Stomach (tissue), 19 donors: ENCODE measurements at places on chromosomes 16 and 17.

DNA sequence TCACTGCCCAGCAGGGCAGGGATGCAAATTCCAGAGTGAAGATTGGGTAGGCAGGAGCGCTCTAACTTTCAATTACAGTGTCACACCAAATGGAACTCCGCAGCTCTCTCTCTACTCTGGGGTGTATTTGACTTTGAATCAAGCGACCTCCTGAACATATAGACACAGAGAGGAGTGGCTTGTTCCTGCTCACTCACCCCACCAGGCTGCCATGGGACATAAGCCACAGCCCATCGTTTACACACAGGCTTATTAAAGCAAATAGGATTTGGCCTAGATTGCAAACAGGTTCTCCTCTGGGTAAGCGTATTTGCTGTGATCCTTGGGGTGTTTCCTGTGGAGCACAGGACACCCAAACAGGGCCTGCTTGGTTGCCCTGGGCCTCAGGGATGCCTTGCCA is 281.6 kb upstream of the CCL2 start:
- DNase-seq: peak; percentile 57

DNA sequence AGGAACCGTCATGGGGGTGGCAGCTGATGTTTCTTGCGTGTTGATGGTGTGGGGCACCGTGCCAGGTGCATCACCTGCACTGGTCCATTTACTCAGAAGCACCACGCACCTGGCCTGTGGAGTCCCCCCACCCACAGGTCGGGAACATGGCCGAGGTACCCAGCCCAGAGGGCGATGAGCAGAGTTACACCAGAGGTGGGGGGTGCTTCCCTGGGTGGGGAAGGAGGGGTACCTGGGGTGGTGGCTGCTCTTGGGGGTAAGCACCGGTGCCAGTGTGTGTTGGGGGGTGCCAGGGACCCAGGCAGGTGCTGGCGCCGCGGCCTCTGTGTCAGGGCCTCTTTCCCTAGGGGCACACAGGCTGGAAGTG is 5.0 kb upstream of the ZNF750 start:
- no peak for DNase-seq

- no peak for DNase-seq
Measured at GRCh38 chr16:5882087-5882640, 784.6 kb upstream of the EEF2KMT start.

DNA sequence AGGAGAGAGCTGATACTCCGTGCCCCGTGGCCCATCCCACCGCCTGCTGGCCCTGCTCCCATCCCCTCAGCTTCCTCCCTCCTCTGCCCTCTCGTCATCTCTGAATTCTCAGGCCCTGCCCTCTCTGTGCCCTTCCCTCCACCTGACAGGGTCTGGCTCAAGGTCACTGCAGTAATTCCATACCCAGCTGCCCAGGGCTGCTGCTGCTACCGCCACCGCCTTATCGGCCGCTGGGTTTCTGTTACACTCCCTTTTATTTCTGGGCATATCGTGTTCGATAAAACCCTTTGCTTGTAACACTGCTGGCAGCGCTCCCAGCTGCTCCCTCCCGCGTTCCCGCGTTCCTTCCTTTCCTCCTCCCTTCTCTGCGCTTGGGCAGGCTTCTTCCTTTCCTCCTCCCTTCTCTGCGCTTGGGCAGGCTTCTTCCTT is 1.2 kb downstream of the EPN3 start:
- peak; percentile 97 for DNase-seq

DNA sequence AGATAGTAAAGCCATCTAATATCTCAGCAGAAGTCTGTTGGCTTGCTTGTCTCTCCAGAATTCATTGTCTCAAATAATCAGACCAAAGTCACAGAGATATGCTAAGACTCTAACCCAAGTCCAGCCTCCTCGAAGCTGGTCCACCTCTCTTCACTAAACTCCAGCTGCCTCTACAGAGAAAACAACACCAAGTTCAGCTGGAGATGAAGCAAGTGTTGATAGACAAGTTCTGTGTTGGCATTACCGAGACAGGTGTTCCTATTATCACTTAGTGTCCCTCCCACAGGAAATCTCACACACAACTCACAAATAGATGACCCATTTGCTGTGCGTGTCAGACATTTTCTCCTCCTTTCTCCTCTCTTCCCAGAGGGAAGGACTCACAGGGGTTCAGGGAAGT is 164.4 kb upstream of the ANKFN1 start:
- no peak for DNase-seq

GRCh38 chr17:73632513-73632912 is 11.7 kb downstream of the SDK2 start:
- DNase-seq: no peak

- DNase-seq: no peak
Measured at GRCh38 chr16:20203272-20203671, 124.0 kb downstream of the GP2 start.

- DNase-seq: no peak
Measured at GRCh38 chr17:45828582-45829133, 16.0 kb upstream of the SPPL2C start.

GRCh38 chr17:72604518-72604917 is 483.7 kb downstream of the SOX9 start:
- no peak for DNase-seq

DNA sequence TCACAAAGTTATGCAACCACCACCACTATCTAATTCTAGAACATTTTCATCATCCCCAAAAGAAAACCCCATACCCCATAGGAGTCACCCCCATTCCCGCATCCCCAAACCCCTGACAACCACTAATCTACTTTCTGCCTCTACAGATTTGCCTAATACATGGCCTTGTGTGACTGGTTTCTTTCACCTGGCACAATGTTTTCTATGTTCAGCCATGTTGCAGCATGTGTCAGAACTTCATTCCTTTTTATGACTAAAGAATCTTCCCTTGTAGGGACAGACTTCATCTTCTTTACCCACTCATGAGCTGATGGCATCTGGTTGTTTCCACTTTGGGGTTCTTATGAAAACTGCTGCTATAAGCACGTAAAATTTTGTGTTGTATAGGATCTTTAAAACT is 34.6 kb downstream of the CYTH1 start:
- DNase-seq: no peak

- DNase-seq: no peak
Measured at GRCh38 chr17:48995974-48996721, 1.0 kb upstream of the IGF2BP1 start.

DNA sequence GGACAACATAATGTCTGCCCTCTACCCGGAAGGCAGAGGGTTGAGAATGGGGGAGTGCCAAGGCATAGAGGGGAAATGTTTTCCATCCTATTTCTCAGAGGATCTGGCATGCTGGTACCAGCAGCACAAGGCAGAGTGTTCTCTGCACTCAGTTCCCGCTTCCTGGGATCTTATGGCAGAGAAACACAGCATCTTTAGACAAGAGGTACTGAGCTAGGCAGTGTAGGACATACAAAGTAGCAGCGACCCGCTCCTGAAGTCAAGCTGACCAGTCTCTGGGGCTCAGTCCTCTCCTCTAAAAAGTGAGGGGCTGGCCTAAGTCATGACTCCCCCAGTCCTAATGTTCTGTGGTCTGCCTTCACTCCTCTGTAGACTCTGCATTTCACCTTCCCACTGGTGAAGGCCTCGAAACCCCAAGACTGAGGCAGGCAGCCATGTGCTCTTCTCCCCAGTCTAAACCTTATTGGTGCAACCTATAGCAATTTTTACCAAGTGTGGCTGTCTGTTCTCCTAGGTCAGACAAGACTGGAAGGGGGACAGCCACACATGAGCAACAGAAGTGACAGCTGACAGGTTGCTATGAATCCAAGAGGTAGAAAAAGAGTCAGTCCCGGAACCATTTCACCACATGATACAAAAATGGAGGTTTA is 11.3 kb upstream of the TSPOAP1 start:
- no peak for DNase-seq

DNA sequence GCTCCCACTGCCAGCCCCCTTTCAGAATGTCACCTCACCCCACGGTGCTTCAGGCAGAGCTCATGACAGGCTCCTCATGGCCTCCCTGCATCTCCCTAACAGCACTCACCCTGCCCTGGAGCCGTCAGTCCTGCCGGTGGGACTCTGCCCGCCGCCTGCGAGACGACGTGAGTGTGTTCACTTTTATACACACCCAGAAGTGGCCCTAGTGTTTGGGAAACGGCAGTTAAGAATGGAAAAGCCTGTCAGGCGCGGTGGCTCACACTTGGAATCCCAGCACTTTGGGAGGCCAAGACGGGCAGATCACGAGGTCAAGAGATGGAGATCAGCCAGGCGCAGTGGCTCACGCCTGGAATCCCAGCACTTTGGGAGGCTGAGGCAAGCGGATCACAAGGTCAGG is 12.3 kb upstream of the CYTH1 start:
- no peak for DNase-seq

- DNase-seq: no peak
Measured at GRCh38 chr16:50992350-50993032, 158.6 kb downstream of the SALL1 start.

DNA sequence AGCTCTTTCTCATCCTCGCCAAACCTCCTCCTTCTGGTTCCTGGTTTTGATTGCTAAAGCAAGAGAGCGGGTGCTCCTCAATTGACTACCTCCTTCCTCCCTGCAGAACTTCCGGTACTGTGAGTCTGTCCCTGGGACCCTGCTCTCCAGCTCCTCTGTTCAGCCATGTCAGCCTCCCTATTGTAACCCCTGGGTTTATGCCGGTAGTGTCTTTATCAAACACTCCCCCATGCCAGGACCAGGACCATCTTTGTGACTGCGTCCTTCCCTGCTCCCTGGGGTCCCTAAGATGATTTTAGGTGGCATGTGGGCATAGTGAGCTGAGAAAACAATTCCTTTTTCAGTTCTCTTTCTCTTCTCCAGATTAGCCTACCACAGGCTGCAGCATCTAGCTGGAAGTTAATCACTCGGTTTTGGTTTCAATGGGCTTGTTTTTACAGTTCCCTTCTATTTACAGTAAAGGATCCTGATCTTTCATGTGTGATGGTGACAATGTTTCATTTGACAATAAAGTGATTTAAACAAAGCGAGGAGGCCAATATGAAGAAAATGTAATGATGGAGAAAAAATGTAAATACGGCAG is 27.7 kb upstream of the IL21R start:
- DNase-seq: no peak

- DNase-seq: no peak
Measured at GRCh38 chr16:89716916-89717687, 3.6 kb downstream of the VPS9D1 start.

DNA sequence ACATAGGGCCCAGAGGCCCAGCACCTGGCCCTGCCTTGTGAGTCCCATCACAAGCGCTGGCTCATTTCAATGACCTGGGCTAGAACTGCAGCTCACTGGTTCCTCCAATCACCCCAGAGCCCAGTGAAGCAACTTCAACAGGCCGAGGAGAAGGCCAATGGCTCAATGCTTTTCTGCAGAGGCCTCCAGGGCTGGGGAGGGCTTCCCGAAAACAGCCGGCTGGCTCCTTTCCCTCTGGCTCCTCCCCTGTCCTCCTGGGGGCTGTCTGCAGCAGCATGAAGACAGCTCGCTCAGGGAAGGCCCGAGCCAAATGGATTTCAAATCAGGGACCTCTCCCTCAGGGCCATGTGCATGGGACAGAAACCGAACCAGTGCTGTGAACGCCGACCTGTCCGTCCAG is 121.6 kb downstream of the ZNF423 start:
- peak; percentile 75 for DNase-seq

DNA sequence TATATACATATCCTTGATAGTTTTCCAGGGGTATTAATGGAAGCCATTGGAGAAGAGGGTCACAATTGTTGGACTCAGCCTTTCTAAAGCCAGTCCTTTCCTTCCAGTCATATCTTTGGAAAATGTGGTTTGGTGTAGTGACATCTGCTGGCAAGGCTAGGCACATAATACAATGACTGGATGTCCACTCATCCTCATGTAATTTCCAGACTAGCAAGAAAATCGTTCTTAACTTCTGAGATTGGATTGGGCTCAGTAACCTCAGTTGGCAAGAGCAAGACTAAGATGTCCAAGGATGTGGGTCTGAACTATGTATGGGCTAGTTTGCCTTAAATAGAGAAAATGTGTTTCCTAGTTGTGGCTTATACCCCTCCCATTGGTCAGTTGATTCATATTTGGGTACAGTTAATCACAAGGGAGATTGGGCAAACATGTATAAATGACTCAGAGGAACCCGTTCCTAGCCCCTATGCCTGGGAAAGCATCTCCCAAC is 8.7 kb upstream of the KAT7 start:
- no peak for DNase-seq

GRCh38 chr16:9860876-9861275 is 321.4 kb downstream of the GRIN2A start:
- no peak for DNase-seq

GRCh38 chr16:9260666-9261065 is 169.2 kb downstream of the HAPSTR1 start:
- peak; percentile 40 for DNase-seq
